ENCODE measurements at places on chromosomes 4 and X.
A peak's percentile ranks its signal among the peaks of the same experiment; 100 is the strongest.

GRCh38 chrX:65463550-65463949 lies 71.0 kb downstream of the LAS1L start:
- no peak for DNase-seq

GRCh38 chr4:171561419-171561818 lies 251.8 kb upstream of the GALNTL6 start:
- DNase-seq: no peak

GRCh38 chrX:47706575-47706974 lies 47.6 kb upstream of the UXT start:
- DNase-seq: peak; percentile 8

GRCh38 chr4:176864238-176864637 lies 71.5 kb upstream of the VEGFC start:
- DNase-seq: no peak

DNA sequence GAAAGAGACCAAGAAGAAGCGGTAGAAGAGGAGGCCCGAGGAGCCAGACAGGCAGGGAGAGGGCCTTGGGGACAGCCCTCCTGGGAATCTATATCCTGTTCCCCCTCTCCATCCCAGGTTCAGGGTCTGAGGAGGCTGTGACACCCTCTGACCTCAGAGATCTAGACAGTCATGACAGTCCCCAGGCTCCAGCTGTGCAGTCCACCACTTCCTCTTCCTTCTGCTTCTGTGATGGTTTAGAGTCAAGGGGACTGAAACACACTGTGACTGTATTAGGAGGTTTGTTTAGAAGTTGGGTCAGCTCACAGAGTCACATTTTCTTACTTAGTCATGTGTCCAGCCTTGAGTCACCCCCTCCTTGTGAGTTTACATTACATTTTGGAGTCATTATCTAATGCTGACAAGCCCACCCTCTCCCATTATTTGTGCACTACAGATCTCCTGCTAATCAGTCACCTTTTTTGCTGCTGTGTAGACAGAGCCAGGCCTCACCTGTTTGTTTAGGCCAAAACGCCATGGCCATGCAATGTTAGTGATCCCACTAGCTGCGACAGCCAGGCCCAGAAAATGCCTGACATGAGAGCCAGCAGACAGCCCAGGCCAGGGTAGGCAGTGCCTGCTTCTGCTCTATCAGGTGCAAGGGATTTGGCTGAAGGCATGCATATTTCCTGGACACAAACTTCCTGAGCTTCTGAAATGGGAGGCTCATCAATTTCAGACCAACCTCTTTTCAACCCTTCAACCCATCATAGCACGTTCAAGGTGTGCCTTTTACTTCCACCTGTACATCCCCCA lies 26.0 kb downstream of the MANBA start:
- DNase-seq: no peak
